ENCODE measurements at places on chromosomes 2 and 18.

- DNase-seq: no peak
These were observed 6.5 kb downstream of the KCNG2 start for GRCh38 chr18:79804130-79804787.

GRCh38 chr2:150271952-150272802 is 215.3 kb downstream of the RND3 start:
- DNase-seq: no peak

- DNase-seq: no peak
These were observed 47.1 kb downstream of the MREG start for GRCh38 chr2:215966274-215966673.

GRCh38 chr2:9107168-9108025 is 99.2 kb upstream of the ASAP2 start:
- no peak for DNase-seq

- DNase-seq: no peak
These were observed 60.9 kb downstream of the ICOS start for GRCh38 chr2:203997481-203997880.

- DNase-seq: no peak
These were observed 8.5 kb downstream of the HES6 start for GRCh38 chr2:238231251-238231793.

DNA sequence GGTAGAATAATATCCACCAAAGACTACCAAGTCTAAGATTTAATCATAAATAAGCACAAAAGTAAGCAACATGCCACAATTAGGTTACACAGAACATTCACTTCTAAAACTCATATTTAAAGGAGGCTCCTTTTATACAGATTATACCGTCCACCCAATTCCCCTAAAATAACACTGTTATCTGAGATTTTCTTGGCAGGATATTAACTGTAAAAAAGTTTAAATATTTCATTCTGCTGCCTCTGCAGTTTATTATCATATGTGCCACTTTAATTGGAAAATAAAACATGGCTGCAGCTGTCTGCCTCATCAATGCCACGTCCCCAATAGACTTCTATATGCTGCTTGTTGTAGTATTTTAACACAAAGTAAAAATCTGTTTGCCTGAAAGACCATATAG is 140.9 kb downstream of the DTNB start:
- DNase-seq: no peak

DNA sequence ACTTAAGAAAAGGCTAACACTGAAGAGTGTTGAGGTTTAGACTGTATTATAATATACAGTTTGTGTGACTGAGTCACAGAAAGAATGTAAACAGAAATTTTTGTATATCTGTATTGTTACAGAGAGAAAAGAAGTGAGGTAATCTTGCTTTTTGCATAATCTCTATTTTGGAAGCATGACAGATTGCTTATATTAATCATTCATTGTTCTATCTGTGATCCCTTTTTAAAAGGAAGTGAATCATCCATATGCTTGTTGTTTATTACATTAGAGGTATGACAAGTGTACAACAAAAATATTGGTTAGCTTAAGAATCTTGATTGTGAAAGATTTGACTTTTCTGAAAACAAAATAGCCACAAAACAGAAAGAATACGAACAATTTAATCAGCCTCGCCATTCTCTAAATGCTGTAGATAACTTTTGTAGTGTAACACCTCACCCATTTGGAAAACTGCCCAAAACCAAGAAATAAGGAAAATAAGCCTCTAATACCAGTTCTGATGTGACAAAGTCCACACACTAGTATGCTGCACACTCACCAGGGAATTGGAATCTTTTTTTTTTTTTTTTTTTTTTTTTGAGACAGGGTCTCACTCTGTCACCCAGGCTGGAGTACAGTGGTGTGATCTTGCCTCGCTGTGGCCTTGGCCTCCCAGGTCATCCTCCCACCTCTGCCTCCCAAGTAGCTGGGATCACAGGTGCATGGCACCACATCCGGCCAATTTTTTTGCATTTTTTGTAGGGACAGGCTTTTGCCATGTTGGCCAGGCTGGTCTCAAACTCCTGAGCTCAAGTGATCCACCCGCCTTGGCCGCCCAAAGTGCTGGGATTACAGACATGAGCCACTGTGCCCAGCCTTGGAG is 91.5 kb upstream of the LPIN2 start:
- no peak for DNase-seq

GRCh38 chr2:128983094-128983493 is 664.4 kb upstream of the HS6ST1 start:
- no peak for DNase-seq

GRCh38 chr18:5825663-5826062 is 69.7 kb downstream of the TMEM200C start:
- no peak for DNase-seq

- no peak for DNase-seq
These were observed 64.4 kb upstream of the SPAG16 start for GRCh38 chr2:213219816-213220215.

DNA sequence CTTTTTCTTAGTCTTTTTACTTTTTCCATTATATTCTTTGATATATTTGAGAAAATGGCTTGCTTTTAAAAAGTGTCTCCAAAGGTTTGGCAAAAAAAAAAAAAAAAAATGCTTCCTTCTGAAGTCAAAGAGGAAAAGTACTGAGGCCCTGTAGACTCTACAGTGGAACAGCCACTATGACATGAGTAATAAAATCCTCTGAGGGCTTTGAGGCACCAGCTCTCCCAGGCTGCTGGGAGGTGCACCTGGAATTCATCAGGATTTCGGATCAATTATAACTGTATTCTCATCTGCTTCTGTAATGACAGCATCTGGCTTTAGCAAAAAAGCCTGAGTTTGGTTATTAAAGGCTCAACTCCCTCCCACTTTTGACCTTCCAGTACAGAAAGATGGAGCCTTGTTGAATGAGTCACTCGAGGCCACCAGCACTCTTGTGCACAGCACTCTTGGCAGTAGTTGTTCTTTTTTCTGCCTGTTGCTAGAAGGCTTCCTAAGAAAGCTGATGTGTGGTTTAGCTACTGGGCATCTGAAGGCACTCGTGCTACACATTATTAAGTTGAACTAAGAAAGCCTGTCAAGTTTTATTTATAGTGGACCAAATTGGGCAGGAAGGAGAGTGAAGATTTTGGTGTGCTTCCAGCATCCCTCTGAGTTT is 131.3 kb downstream of the PRPF40A start:
- DNase-seq: no peak

All from SK-N-MC (cell line).